ENCODE measurements at places on chromosomes 4 and X.

DNA sequence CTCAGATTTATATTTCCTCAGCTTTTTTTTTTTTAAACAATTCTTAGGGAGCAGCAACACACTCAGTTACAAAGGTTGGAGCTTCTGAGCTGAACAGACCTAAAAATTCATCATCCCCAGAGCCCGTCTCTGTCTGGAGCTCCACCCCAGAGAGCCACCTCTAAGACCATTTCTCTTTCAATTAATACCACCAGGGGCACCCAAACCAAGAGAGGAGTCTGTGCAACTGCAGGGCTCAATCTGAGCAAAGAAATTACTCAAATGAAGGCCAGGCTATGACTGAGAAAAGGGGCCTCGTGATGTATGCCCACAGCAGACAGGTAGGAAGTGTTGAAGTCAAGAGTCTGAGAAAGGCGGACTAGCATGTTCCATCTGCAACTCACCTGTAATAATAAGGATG, 95.5 kb downstream of the C4orf51 start:
- no peak for DNase-seq

DNA sequence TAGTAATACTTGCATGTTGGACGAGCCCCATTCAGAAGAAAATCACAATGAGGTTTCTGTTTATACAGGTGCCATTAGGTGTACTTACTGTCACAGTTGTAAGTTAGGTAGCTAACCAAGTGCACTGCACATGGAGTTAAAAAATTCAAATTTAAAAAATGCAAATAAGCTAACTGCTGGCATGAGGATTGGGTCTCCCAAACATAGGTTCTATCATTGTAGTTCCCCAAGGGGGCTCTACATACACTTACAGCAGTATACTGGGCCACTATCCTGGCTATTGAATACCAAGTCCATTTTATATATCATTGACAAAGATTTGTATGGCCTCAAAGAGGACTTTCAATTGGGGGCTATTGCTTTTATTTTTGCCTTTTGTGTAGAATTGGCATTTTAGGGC, 153.4 kb downstream of the FMR1NB start:
- no peak for DNase-seq

DNA sequence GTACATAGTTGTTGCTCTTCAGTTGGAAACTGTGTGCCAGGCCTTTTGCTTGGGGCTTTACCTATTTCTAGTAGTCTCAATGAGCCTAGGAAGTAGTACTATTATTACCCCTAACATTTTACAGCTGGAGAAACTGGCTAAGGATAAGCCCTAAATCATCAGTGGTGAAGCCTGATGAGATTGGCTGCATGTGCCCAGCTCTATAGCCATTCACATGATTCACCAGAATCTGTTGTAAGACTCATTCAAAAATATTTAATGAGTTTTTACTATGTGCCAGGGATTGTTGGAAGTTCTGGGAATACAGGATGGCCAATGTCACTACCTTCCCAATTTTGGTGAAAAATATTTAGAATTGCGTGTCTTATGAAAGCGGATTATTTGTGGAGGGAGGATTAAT, 2.8 kb downstream of the KIT start:
- DNase-seq, result no peak

- DNase-seq, result no peak
Measured at GRCh38 chr4:174096999-174097398, 186.5 kb downstream of the FBXO8 start.

GRCh38 chrX:38514016-38514854, 47.1 kb upstream of the TSPAN7 start:
- DNase-seq, result no peak

DNA sequence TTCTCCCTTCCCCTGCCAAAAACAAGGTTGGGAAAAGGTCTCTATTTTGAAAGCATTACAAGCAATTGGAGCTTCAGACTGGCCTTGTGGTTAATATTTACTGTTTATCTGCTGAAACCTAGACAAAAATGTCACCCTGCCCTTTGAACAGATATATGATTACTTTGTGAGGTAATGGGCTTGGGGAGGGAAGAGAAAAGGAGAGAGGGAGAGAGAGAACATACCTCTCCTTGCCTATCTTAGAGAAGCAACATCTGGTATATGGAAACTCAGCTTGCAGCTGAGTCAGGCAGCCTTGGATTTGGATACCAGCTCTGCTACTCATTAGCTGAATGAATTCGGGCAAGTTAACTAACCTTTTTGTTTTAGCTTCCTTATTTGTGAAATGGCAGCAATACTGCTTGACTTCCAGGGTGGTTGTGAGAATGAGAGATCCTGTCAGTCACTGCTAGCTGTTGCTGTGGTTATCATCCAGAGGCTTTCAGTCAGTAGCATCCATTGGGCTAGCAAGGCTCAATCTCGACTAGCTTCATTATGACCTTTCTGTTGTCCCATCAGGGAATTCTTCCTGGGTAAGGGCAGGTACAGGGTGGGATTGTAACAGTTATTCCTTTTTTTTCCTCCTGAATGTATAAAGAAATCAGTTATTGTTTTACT, 41.1 kb downstream of the ZFX start:
- no peak for DNase-seq

DNA sequence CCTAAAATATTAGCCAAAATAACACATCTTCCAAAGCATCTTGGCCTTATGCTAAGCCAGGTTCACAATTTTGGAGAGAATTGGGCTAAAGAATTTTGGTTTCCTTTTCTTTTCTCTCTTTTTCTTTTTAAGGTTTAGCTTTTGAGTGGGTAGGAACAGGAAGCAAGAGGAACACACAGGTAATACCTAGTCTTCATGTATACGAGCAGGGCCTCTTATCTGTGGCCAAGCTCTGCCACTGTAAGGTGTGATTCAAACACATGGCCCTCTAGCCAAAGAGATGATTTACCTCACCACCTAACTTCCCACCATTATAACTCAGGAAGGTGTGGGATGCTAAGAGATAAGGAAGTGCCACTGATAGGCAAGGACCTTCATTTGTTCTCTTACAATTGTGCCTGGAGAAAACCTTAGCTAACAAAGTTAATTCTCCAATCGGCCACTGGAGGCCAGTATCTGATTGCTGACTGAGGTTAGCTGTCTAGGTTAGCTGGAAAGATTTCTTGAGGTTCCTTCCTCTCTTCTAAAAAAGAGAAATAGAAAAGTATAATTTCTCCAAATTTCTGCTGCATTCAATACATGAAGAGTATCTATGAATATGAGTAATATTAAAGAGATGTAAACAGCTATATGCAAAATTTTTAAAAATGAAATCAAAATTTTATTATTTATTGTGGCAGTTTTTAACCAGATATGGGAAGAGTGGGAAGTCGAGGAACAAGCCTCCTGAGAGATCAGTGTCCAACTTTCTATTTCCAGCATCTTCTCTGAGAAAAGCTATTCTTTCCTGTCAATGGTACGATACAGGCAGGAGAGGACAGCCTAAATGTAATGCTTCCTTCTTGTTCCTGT, 30.1 kb upstream of the BBS7 start:
- peak; percentile 14 for DNase-seq

DNA sequence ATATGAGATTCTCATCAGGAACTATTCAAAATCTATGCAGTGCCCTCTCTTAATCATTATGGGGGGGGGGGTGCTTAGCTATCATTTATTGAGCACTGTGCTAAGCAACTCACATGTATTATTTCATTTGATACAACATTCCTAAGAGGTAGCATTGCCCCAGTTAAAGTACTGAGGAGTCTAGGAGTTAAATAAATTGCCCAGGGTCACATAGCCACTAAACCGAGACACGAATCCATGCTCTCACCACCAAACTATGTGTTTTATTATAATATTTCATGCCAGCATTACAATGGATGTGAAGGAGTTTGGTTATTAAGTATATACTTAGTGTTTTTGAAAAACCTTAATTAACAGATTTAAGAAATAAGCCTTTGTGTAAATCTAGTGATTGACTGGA, 131.4 kb downstream of the CBR4 start:
- no peak for DNase-seq

- DNase-seq, result no peak
Measured at GRCh38 chr4:100823066-100823992, 305.5 kb upstream of the EMCN start.

- no peak for DNase-seq
Measured at GRCh38 chrX:39772057-39772832, 325.5 kb downstream of the BCOR start.

GRCh38 chrX:136816975-136817374, 36.2 kb upstream of the ARHGEF6 start:
- peak; percentile 13 for DNase-seq

- no peak for DNase-seq
Measured at GRCh38 chr4:140839888-140840790, 84.0 kb upstream of the TBC1D9 start.

DNA sequence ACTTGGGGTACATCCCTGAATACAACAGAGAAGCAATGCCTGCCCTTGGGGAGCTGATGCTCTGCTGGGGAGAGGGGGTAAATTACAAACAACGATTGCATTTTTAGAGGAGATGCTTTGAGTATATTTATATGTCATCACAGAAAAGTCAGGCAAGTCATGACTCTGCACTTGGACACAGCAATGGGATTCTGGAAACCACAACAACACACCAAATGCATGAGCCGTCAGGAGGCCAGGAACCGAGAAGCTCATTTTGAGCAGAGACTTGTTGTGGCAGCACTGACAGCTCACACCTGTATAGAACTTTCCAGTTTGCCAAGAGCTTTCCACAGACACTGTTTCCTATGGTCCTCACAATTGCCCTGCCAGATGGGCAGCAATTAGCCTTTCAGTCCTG, 113.2 kb upstream of the RBPJ start:
- DNase-seq, result no peak

Data from fibroblast of skin of left biceps (primary cell).